ENCODE measurements at places on chromosomes 4 and X.

- H3K36me3 ChIP-seq, result no peaks in the 10 kb centered on the region
- no peaks in the 10 kb centered on the region for H3K4me1 ChIP-seq
- H3K27me3 ChIP-seq, result no peaks in the 10 kb centered on the region
- no peak overlapping the region for H3K27ac ChIP-seq
- DNase-seq, result no peak
Observed at GRCh38 chr4:185955826-185956543, 113.0 kb upstream of the TLR3 start.

DNA sequence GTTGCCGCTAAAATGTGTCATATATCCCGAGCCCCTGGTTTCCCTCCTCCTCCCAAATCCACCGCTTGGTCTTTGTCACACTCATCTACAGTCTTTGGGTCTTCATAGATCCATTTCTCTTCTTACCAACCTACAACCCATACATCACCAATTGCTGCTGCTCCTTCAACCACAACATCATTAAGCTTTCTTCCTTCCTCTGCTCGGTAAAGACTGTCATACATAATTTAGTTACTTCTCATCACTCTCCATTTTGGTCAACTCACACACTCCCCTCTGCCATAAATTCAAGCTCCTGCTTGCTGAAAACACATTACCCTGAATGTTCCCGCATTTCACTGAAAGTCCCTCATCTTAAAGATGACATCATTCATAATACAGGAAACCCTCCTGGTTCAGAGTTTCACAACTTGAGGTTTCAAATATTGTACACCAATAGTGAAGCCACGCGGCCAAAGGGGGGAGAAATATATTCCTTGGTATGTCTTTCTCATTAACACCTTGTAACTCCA, 1.7 kb upstream of the DCTD start:
- H3K36me3 ChIP-seq, result peaks cover 13% of the 10 kb centered on the region
- H3K27ac ChIP-seq, result peak overlapping the region; percentile 93
- peaks cover 40% of the 10 kb centered on the region for H3K4me1 ChIP-seq

- H3K4me1 ChIP-seq, result peaks cover 3% of the 10 kb centered on the region
- peaks cover 6% of the 10 kb centered on the region for H3K36me3 ChIP-seq
- DNase-seq, result no peak
- no peak within 1 kb of the TSS for H3K27ac ChIP-seq
- peaks cover 55% of the 10 kb centered on the region for H3K27me3 ChIP-seq
Observed at GRCh38 chr4:4226606-4227438, at the start of gene OTOP1. TSS of gene OTOP1 (minus strand) at chr4:4226929. CDS start at chr4:4226864, 65 bp downstream.

DNA sequence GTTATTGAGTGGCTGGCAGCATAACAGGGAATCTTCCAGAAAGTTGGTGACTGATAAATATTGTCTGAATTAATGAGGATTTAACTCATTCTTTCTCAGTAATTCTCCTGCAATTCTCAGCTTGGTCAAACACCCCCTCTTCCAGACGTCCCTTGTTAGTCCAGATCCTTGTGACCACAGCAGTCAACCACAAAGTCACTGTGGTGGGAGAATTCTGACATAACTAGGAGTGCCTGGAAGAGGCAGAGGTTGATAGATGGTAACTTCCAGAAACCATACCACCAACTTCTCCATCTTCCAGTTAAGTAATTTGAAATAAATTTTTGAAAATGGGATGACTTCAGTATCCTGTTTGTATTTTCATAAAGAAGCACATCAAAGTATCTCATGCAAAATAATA, 90.1 kb downstream of the CEP44 start:
- H3K36me3 ChIP-seq, result no peaks in the 10 kb centered on the region
- H3K4me3 ChIP-seq, result no peak overlapping the region
- no peak overlapping the region for H3K27ac ChIP-seq
- H3K27me3 ChIP-seq, result no peaks in the 10 kb centered on the region
- no peak for DNase-seq
- no peaks in the 10 kb centered on the region for H3K4me1 ChIP-seq

DNA sequence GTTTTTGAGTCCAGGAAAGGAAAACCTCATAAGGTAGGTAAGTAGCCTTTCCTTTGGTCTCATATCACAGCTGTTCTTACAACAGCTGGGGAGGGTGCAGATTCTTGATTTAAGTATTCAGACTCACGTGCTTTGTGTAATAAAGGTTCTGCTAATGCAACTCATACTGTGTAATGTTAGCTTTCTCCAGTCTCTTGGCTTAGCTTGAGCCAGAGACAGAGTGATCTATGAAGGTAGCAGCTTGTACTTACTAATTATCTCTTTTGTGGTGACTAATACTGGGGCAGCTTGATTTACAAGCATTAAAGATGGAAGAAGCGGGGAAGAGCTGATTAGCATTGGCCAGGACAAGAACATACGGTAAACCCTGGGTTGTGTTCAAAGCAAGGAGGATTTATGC, 80.3 kb downstream of the LNX1 start:
- no peak for DNase-seq
- no peak overlapping the region for H3K27ac ChIP-seq
- peaks cover 11% of the 10 kb centered on the region for H3K27me3 ChIP-seq
- H3K36me3 ChIP-seq, result no peaks in the 10 kb centered on the region
- H3K4me3 ChIP-seq, result no peak overlapping the region
- H3K4me1 ChIP-seq, result no peaks in the 10 kb centered on the region

DNA sequence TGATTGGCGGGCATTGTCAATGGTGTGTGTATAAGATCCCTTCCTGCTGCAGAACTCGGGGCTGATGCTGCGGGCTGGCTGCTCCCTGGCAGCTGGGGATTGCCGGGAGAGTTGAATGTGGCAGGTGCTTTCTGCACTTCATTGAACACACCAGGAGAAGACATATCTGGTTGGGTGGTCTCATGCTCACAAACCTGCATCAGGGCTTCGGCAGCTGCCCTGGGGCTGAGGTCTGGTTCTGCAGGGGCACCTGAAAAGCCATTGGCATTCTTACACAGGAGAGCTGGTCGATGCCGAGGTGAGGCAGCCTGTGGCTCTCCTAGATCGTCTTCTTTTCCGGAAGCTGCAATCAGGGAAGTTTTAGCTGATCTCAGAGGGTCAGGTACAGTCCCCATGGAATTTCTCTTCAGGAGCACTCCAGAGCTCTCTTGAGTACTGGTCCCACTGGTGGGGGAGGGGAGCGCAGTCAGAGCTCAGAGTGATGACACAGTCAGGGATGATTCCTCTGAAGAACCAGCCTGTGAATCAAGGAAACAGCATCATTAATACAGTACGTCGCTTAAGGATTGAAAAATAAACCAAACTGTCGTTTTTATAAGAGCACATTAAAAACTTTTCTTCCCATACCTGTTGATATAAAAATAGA, 57.8 kb downstream of the GPRIN3 start:
- no peak for DNase-seq
- H3K27ac ChIP-seq, result no peak overlapping the region
- no peaks in the 10 kb centered on the region for H3K27me3 ChIP-seq
- peaks cover 68% of the 10 kb centered on the region for H3K36me3 ChIP-seq

GRCh38 chrX:109857584-109858228, 124.6 kb upstream of the ACSL4 start:
- peaks cover 4% of the 10 kb centered on the region for H3K27me3 ChIP-seq
- H3K36me3 ChIP-seq, result no peaks in the 10 kb centered on the region
- H3K4me1 ChIP-seq, result peaks cover 8% of the 10 kb centered on the region
- no peak for DNase-seq
- no peak overlapping the region for H3K4me3 ChIP-seq
- H3K27ac ChIP-seq, result no peak overlapping the region

DNA sequence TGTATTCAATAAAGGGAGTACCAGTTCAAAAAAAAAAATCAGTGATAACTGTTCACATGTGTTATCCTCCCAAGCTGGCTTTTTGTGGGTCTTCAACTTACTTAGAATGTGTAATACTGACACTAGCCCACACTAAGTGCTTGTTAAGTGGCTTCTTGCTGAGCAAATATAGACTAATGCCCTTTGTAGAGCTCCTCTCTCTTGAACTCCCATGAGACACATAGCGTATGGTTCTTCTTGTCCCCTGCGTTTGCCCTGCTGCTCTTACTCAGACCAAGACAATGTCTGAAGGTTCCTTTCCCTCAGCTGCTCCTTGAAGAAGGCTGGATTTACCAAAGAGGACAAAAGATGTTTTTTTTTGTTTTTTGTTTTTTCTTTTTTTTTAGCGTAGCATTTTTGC, 110.9 kb downstream of the FRAS1 start:
- peaks cover 6% of the 10 kb centered on the region for H3K4me1 ChIP-seq
- DNase-seq, result no peak
- no peak overlapping the region for H3K27ac ChIP-seq
- peaks cover 11% of the 10 kb centered on the region for H3K27me3 ChIP-seq

DNA sequence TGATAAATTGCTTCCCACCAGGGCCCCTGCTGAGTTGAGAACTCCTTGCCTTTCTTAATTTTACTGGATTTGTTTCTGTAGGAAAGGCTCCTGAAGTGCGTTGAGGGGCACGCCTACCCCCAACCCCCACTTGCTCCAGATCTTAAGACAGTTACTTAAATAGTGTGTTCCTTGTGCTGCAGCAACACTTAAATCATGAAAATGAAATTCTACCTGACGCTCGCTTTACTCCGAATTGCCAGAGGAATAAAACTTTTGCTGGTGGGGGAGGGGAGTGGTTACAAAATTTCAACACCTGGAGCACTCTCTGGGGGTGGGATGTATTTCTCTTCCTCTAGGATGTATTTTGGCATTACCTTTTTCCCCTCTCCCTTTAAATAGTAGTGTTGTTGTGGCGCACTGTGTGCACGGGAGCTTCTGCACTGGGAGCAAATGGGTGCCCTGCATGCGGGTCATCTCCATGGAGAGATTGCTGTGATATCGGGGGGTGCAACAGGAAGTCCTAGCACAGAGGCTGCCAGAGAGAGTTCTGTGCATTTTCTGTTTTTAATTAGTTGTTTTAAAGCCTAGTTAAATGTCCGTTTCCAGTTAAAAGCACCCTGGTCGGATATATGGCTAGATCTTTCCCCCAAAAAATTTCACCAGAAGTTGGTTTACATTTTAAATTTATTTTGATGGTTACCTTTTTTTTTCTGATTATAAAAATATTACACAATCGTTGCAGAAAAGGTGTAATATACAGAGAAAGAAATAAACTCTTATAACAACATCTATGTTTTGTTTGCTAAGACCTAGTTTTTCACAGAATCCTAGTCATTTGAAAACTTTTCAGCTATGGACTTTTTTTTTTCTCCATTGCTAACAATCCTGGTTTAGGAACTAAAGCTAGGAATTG, 207.7 kb downstream of the SOWAHB start:
- H3K36me3 ChIP-seq, result no peaks in the 10 kb centered on the region
- H3K27ac ChIP-seq, result no peak overlapping the region
- peaks cover 71% of the 10 kb centered on the region for H3K27me3 ChIP-seq
- H3K4me1 ChIP-seq, result peaks cover 31% of the 10 kb centered on the region
- DNase-seq, result no peak

Measured in activated CD8-positive, alpha-beta T cell treated with anti-CD3 and anti-CD28 coated beads, Interleukin-2, amount 10 ng/mL, durations not matched to agents 7 days and 5 days (primary cell).